ENCODE measurements at places on chromosomes 1 and 21.

GRCh38 chr1:165527251-165528007 is 16.4 kb upstream of the LRRC52 start:
- DNase-seq: no peak

DNA sequence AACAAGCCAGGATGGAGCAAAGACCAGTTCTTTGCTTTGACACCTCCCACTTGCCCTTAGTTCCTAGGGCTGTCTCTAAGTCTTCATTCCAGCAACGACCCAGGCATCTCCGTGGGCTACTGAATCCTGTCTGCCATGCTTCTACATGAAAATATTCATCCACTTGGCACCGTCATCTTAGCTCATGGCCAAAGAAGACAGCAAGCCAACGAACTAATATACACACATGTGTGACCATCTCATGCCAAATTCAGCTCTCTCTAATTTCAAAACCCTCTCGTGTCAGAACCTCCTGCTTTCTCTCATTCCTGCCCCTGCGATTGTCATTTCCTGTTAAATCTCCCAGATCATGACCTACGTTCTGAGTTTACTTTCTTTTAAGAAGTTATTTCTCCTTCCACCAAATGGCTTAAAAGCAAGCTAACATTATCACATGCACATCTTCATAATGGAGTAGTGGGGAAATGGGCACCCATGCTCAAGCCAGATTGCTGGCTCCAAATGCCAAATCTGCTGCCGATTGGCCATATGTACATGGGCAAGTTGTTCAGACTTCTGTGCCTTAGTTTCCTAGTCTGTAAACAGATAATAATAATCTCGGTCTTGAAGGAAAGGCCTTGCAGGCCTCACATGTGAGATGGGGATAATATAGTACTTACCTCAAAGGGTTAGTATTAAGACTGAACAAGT is 373.4 kb downstream of the USH2A start:
- DNase-seq: no peak

DNA sequence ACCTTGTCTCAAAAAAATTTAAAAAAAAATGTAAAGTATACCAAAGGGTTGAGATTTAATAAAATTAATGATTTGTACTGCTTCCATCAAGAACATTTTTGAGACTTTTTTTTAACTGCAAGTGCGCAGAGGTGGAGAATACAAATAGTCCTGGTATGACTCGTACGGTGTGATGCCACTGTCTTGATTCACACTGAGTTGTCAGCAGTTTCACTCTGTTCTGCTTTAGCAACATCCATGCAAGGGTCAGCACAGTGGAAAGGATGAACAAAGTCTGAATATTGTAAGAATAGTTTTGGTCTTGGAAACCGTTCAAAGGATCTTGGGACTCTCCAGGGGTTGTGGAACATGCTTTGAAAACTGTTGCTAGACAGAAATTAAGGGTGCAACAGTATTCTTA is 40.2 kb downstream of the EXO1 start:
- DNase-seq: no peak

GRCh38 chr1:172760121-172760520 is 101.2 kb downstream of the FASLG start:
- DNase-seq: no peak

DNA sequence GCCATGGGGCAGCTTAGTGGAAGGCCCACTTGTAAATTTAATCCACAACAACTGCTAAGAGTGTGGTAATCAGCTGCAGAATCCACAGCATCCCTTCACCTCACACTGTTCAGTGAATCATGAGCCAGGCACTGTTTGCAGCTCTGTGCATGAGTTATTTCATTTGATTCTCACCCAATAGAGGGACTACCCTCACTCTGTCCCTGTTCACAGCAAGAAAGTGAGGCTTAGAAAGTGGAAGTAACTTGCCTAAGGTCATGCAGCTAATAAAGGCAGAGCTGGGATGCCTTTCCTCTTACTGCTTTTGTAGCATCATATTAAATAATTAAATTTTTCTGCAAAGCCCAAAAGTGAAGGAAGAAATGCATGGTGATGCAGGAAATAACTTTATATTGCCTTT is 346.5 kb upstream of the PLD5 start:
- DNase-seq: no peak

- DNase-seq: peak; percentile 77
Observed at GRCh38 chr1:31593770-31594632, 17.7 kb downstream of the TINAGL1 start.

- DNase-seq: no peak
Observed at GRCh38 chr1:33725037-33725436, 138.8 kb upstream of the HMGB4 start.

GRCh38 chr1:162218975-162219374 is 149.5 kb downstream of the NOS1AP start:
- DNase-seq: no peak

GRCh38 chr1:31575369-31576140 is 760 bp upstream of the TINAGL1 start:
- no peak for DNase-seq

DNA sequence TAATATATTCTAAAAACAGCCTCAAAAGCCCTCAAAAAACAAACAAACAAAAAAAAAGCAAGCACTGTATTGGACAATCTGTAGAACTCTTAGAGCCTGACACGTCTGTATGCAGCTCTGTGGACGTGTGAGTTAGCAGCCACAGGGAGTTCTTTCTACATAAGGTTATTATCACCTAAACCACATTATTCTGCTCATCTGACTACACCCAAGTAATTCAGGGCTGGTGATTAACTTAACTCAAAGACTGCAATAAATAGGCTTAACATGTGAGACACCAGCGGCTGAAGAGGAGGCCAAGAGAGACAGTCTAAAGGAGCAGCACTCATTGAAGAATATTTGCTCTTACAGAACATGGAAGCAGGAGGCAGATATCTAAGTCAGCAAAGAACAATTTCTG is 316.0 kb downstream of the VAV3 start:
- no peak for DNase-seq

DNA sequence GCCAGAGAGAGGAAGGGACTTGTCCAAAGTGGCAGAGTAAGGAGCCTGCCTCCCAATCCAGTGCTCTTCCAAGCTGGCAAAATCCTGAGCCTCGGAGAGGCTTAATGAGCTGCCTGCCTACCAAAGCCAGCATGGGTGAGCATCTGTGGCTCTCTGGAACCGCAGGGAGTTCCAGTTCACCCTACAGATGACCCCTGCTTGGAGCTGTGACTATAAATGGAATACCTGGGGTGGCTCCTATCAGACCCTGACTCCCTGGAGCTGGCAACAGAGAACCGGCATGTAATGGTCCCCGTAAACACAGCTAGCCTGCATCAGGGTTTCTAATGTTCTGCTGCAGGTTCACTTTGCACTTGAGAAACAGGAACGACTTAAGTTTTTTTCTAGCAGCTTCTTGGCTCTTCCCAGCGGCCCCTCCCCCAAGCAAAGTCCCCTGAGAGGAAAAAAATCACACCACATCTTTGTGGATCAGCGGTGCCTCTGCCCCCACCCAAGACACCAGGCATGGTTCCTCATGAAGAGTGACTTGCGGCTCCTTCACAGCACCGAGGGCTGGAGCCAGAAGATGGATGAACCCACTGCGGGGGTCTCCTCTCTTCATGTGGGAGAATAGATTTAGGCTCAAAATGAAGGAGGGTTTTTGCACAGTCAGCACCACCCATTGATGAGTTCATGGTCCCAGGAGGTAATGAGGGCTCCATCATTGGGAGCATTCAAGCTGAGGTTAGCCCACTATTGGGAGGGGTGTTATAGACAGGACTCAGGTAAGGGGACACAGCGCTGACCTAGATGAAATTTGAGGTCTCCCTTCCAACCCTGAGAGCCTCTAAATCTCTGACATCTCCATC is 79.0 kb downstream of the SYT2 start:
- no peak for DNase-seq

DNA sequence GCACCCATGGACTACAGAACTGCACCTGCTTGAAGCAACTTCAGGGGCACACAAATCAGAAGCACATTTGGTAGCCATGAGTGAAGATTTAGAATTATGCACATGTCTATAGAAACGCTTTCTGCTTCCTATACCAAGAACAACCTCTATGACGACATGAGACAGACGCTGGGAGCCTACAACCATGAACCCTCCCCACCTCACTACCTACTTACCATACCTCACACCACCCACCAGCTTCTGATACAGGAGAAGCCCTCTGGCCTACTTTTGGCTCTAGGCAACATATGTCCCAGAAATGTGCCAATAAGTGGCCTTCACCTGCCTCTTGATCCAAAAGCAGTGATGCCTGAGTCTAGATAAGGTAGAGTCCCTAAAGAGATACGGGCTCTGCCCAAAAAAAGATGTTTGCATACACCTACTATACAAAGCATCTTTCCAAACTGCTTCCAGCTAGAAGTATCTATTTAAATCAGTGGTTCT is 58.5 kb downstream of the SLC45A1 start:
- DNase-seq: no peak

- DNase-seq: no peak
Observed at GRCh38 chr1:36309397-36309796, 3.2 kb downstream of the SH3D21 start.

DNA sequence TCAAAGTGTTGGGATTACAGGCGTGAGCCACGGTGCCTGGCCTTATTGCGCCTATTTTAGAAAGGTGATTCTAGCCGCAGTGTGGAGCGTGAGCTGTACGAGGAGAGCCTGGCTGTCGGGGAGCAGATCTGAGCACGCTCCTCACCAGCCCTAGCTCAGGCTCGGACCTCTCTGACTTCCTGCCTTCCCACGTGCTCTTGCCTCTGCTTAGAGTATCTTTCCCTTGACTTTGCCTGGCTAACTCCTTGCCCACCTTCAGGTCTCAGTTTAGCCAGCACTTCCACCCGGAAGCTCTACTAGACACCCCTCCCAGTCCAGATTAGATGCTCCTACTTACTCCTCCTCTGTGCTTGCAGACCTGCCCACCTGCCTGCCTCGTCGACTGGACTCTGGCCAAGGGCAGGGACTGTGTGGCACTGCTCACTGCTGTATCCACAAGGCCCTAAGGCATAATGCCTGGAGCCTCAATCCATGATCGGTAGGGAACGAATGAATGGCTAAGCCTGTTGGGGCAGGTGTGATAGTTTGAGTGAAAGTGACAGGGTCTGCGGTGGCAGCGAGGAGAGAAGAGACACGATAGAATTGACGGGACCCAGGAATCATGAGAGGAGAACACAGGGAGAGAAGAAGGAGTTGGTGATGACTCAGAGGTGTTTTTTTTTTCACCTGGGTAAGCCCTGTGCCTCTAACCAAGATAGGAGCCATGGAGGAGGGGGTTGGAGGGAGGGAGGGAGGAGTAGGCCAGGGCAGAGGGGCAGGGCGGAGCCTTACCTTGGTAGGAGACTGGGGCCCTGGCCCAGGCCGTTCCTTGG is 28.1 kb upstream of the WASF2 start:
- no peak for DNase-seq

GRCh38 chr1:25113086-25113485 is 119.2 kb downstream of the SYF2 start:
- no peak for DNase-seq

DNA sequence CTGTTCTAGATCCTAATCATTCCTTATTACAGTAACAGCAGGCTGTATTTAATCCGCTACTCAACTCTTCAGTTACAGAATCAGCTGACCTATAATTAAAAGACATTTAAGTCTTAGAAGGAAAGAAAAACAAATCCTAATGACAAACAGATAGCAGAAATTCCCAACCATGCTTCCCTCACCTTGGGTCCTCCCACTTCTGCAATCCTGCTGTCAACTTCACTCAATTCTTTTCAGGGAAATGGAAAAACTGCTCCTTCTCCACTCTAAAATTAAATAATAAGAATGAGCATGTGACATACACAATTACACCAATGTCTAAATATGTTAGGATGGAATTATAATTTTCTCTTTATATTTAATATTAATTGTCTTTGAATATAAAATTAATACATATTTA is 182.6 kb upstream of the LYPLAL1 start:
- no peak for DNase-seq

DNA sequence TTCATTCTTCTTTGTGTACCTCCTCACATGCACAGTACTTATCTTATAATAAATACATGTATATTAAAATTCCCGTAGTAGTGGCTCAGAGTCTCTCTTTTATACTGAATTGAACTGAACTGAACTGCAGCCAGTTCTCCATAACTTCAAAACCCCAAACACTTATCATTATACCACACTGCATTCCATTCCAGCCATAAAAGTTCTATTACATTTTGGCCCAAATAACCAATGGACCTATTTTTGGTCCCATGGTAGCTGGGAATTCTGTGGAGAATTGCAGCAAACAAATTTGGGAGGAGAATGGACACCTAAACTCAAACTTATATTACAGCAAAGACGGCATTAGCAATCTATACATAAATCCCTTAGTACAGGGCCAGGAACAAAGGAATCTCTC is 86.6 kb upstream of the C1orf87 start:
- no peak for DNase-seq

- no peak for DNase-seq
Observed at GRCh38 chr1:38657207-38657840, 202.2 kb downstream of the RRAGC start.

GRCh38 chr21:46181436-46181835 is 2.8 kb downstream of the SPATC1L start:
- DNase-seq: no peak

GRCh38 chr1:227913764-227914721 is 33.7 kb downstream of the WNT9A start:
- DNase-seq: no peak

GRCh38 chr1:247118946-247119446 is 14.8 kb upstream of the ZNF669 start:
- no peak for DNase-seq

- no peak for DNase-seq
Observed at GRCh38 chr1:53038566-53038965, 23.4 kb upstream of the PODN start.

GRCh38 chr1:76481672-76482071 is 385.6 kb upstream of the ST6GALNAC5 start:
- DNase-seq: no peak

DNA sequence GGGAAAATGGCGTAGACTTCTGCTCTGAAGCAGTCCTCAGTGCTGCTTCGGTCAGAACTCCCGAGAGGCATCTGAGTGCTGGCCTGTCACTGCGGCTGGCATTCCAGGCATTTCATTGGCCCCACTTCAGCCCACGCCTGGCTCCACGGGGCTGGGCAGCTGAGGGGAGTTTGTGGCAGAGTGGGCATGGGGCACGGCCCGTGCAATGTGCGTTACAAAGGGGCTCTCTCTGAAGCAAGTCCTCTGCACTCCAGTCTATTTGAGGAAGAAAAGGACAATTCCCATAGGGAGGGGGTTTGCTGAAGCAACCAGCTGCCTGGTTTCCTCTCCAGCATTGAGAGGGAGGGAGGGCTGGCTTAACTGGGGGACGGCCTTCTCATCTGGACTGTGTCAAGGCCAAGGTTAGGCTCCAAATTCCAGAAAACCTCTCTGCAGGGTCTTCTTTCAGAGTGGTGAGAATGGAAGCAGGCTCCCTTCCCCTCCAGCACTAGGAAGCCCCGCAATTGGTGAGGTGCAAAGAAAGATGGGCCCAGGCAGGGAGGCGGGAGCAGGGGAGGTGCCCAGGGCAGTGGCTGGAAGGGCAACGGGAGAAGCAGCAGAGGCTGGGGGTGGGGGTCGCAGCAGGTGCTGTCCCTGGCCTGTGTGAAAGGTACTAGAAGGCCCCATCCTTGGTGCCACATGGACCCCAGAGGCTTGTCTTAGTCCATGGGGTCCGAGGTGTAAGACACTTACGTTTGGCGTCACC is 21.1 kb upstream of the GPR157 start:
- DNase-seq: no peak

- no peak for DNase-seq
Observed at GRCh38 chr1:90501281-90501680, 215.8 kb downstream of the BARHL2 start.
